ENCODE measurements at places on chromosomes 6 and 20. TPM values are rescaled to one million over a fixed set of nuclear protein-coding genes. Genes with fewer than 3 reads are reported as not detected.

The SIGLEC1 gene
- not detected for total RNA-seq

The CST2 gene
- not detected for total RNA-seq

The TFAP2B gene
- not detected for total RNA-seq

The C20orf173 gene
- not detected for total RNA-seq

The MOCS3 gene
- total RNA-seq: 6.5 TPM

The PRSS35 gene
- 0.08 TPM for total RNA-seq

The OR2J3 gene
- not detected for total RNA-seq

The RRAGD gene
- total RNA-seq: 4.4 TPM

The TMEM170B gene
- total RNA-seq: 1.3 TPM

The PBOV1 gene
- not detected for total RNA-seq

The VSX1 gene
- 0.83 TPM for total RNA-seq

The BPIFA1 gene
- not detected for total RNA-seq

The C20orf96 gene
- 9.4 TPM for total RNA-seq

The ISM1 gene
- 0.44 TPM for total RNA-seq

The OR2H1 gene
- not detected for total RNA-seq

The SUMO4 gene
- not detected for total RNA-seq

The TRIM10 gene
- total RNA-seq: not detected

The PTPRT gene
- total RNA-seq: not detected

The ADAM33 gene
- total RNA-seq: not detected

The FAM120B gene
- 10.1 TPM for total RNA-seq

The TBXT gene
- total RNA-seq: not detected
